ENCODE measurements at places on chromosomes 3 and 15. TPM values are rescaled to one million over a fixed set of nuclear protein-coding genes. Genes with fewer than 3 reads are reported as not detected.

GRCh38 chr15:82689147-82689546 lies 20.5 kb downstream of the AP3B2 start:
- no peak for DNase-seq

GRCh38 chr15:58934521-58934920 lies 1.0 kb upstream of the SLTM start:
- no peak for DNase-seq

- DNase-seq: peak; percentile 75
These were observed at the start of gene MYO1E for GRCh38 chr15:59372352-59373211. MYO1E (minus strand) TSS chr15:59372871; CDS start chr15:59372500, 371 bp downstream.

GRCh38 chr3:149895339-149895738 lies 75.4 kb downstream of the PFN2 start:
- DNase-seq: no peak

DNA sequence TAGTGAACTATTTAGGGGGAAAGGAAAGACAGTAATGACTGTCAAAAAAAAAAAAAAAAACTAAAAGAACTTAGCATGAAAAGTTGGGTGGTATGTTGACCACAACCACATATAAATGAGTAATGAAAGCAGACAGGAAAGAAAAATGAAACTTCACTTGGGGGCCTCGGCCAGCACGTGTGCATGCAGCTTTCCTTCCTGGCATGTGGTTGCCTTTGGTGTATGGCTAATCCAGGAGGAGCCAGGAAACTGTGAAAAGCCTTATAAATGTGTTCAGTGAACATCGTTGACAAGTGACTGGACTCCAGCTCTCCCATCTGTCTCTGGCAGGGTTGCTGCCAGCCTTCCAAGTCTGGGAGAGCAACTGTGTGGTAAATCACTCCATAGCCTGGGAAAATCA lies 195.1 kb downstream of the DTWD1 start:
- no peak for DNase-seq

DNA sequence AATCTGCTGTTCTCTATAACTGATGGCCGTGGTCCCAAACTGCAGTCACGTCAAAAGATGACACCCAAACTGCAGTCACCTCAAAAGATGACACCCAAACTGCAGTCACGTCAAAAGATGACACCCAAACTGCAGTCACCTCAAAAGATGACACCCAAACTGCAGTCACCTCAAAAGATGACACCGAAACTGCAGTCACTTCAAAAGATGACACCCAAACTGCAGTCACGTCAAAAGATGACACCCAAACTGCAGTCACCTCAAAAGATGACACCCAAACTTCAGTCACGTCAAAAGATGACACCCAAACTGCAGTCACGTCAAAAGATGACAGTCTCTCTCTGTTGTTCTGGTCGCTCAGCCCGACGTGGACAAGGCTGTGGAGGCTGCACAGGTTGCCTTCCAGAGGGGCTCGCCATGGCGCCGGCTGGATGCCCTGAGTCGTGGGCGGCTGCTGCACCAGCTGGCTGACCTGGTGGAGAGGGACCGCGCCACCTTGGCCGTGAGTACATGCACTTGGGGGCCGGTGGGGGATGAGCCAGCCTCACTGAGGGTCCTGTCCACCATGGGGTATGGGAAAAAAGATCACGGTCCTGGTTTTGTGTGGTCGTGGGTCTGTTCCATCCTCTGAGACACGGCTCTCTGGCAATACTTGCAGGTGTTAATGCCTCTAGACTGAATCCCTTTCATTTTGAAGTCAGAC lies 7.7 kb downstream of the ALDH1A3 start:
- DNase-seq: no peak

DNA sequence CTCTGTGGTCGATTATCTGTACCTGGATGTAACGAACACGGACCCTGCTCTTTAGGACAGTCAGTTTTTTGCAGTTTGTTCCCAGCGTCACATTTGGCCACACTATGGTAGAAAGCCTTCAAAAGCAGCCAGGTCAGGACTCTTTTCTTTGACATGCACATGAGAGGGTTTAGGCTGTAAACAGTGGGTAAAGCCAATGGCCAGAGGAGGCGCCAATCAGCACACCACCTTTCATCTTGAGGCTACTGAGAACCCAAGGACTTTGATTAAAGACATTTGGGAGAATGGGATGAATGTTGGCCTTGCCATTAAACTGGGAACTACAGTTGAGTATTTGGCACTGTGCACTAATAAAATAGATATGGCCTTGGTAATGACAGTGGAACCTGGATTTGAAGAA lies 225.9 kb downstream of the OXSM start:
- DNase-seq: no peak

DNA sequence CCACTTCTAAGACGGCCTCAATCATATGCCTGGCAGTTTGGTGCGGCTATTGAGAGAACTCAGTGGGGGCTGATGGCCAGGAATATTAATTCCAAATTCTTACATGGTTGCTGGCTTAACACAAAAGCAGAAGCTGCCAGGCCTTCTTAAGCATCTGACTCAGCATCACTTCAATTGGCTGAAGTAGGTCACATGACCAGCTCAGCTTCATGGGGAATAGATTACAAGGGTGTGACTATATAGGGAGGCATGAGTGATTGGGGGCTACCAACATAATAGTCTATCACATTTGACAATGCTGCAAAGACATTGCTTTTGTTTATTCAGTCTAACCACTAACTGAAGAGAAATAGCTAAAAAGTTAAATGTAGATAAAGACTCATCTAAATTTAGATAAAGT lies 101.6 kb upstream of the ANKRD28 start:
- no peak for DNase-seq

DNA sequence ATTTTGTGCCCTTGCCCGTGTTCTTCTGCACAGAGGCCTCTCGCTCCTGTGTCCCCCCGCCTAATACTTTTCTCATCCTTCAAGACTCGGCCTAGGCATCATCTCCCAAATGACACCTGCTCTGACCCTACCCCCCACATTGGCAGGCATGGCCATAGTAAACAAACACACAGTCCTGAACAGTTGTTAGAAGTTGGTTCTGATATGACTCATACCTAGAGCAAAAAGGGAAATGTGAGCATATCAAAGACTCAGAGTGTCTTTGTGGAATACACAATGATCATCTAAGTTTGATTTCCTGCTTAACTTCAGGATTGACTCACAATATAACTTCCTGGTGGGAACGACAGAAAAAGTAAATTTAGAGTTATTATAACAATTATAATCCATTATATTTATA lies 120.5 kb downstream of the POLR2M start:
- DNase-seq: no peak

DNA sequence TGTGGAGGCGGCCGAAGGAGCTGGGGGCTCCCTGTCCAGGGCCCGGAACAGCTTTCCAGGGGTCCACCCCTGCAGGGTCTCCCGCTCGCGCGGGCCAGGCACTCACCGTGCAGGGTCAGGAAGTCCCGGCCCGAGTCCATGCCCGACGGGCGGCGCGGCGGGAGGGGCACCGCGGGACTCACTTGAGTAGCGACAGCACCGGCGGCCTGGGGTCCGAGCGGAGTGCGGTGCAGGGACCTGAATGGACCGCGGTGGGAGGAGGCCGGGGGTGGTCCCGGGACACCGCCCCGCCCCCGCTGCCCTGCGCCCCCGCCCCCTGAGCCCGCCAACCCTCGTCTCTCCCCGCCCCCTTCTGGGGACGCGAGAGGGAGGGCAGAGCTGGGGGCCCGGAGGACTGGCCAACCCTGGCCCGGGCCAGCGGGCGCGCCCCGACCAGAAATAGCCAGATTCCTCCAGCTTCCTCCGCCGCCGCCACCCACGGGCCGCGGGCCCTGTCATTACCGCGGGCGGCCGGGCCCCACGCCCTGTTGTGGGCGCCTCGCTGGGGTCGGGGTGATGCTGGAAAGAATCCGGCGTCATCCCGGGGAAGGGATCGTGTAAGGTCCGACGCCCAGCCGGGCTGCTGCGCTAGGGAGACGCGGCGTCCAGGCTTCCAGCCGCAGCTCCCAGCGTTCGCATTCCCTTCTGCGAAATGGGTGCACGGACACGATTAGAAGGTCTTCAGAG lies at the start of gene PLCD1:
PLCD1 (minus strand) TSS at position 243 of the 726 bp plus-strand sequence; CDS start at position 140, 103 bp downstream.
- peak; percentile 79 for DNase-seq

Gene ANKRD63
- not detected for total RNA-seq

DNA sequence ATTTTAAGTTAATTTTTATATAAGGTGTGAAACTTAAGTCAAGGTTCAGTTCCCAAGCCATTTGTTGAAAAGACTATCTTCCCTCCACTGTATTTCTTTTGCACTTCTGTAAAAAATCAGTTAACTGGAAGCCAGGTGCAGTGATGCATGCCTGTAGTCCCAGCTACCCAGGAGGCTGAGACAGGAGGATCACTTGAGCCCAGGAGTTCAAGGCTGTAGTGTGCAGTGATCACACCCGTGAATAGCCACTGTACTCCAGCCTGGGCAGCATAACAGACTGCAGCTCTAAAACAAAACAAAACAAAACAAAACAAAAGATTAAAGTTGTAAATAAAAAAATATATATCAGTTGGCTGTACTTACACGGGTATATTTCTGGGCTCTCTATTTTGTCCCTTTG lies 33.1 kb upstream of the SEC22A start:
- no peak for DNase-seq

GRCh38 chr3:33419948-33420347 lies 20.3 kb downstream of the UBP1 start:
- no peak for DNase-seq

Gene ECT2
- 9.0 TPM for total RNA-seq

DNA sequence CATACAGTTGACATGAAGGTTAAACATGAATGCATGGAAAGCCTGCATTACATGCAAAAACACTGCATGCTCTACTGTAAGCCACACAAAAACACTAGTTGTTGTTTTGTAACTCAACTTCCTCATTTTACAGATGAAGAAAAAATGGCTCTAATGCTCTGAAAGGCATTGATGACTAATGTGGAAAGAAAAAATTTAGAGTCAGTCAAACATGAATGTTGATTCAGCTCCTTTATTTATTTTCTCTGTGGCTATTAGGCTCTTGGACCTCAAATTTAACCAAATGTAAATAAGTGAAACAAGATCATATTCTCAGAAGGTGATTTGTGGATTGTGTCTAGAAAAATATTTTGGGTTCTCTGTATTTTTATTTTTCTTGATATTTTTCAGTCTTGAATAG lies 336.7 kb upstream of the ZNF717 start:
- no peak for DNase-seq

Gene REC114
- not detected for total RNA-seq

Gene ETFA
- total RNA-seq: 96.9 TPM

DNA sequence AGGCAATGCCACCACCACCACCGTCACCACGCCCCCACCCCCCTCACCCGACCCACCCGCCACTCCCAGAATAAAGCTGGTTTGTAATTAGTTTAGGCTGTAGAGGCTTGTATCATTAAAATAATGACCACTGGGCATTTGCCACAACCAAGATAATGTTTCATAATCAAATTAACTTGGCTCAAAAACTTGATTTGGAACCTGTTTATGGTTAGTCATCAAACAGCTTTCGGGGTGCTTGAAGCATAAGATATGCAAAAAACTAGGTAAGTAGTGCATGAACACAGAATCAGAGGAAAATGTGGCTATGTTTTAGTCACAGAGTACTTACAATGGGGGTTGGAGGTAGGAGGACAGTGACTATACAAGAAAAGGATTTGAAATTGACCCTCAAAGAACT lies 115.1 kb downstream of the FHIT start:
- no peak for DNase-seq

Gene CPEB1
- total RNA-seq: 29.5 TPM

Gene KIAA1143
- total RNA-seq: 24.7 TPM

DNA sequence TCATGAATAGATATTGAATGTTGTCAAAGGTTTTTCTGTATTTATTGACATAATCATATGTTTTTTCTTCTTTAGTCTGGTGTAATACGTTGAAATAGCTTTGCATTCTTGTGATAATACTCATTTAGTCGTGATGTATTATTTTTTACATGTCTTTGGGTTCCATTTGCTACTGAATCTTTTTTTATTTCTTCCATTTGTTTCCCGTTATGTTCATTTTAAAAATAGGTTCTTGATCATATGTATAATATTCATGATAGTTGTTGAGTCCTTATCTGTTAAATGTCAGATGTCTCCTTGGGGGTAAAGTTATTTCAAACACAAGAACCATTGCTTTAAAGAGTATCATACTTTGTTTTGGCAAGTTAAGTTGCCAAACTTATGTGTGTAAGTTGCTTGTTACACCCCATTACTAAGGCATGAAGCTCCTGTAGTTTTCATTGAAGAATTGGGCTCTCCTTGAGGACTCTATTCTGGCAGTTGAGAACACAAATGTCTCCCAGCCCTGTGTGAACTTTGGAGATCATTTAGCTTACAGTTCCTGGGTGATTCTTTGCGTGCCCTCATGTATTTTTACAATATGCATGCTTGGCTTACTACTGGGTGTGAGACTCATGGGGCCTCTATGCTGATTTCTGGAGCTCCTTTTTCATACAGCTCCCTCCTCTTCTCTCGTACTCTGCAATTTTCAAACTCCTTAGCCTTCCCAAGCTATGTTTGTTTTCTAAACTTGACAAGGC lies 8.3 kb downstream of the AKAP13 start:
- no peak for DNase-seq

Gene ZDHHC19
- total RNA-seq: not detected

Gene DGKG
- 2.2 TPM for total RNA-seq

DNA sequence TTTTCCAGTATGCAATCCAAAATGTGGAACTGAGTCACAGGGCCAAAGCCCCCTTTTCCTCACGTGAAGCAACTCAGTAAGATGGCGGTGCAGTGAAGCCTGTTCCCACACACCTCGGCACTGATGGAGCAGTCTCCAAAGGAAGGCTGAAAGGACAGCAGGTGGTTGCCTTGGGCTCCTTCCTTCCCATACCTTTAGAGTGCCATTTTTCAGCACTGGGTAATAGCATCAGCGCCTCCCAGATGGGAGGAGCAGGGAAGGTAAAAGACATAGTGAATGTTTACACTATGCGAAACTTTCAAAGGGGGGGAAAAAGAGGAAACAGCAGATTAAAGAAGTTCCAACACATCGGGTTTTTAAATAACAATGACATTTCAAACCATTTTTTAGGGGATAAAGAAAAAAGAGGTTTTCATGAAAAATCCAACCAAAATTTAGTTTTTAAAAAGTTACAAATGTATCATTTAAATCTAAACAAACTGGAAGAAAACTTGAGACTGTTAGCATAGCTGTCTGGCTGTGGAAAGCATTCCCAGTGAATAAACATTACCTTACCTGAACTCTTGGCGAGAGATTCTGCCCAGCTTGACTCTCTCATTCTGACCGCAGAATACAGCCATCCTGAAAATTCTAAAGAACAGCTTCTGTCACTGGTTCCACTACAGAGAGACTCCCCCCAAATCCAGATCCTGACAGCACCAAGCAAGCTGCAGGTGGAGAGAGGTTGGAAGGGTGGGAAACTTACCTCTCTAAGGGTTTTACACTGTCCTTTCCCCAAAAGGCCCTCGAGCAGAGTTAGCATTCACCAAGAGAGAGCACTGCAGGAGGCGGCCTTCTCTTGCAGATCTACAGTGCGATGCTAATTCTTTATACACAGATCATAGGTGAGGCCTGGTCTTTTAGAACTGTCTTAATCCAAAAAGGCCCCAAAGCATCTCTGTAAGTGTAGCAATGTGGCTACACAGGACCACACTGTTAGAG lies 32.6 kb downstream of the ABCC5 start:
- DNase-seq: no peak

DNA sequence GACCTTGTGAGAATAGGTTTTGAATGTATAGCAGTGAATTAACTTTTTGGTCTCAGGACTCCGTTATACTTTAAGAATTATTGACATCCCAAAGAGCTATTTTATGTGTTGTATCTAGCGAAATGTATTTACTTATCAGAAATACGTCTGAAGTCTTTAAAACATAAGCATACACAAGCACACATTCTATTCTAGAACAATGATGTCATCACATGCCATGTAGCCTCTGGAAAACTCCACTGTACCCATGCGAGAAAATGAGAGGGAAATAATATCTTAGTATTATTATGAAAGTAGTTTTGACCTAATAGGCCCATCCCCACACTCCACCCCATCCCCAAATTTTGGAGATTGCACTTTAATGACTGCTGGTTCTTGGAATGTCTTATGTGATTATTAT lies 1.5 kb downstream of the POLR2M start:
- no peak for DNase-seq

All from tibial nerve (tissue), 4 donors.